ENCODE measurements at places on chromosomes 12 and 14. TPM values are rescaled to one million over a fixed set of nuclear protein-coding genes. Genes with fewer than 3 reads are reported as not detected.

DNA sequence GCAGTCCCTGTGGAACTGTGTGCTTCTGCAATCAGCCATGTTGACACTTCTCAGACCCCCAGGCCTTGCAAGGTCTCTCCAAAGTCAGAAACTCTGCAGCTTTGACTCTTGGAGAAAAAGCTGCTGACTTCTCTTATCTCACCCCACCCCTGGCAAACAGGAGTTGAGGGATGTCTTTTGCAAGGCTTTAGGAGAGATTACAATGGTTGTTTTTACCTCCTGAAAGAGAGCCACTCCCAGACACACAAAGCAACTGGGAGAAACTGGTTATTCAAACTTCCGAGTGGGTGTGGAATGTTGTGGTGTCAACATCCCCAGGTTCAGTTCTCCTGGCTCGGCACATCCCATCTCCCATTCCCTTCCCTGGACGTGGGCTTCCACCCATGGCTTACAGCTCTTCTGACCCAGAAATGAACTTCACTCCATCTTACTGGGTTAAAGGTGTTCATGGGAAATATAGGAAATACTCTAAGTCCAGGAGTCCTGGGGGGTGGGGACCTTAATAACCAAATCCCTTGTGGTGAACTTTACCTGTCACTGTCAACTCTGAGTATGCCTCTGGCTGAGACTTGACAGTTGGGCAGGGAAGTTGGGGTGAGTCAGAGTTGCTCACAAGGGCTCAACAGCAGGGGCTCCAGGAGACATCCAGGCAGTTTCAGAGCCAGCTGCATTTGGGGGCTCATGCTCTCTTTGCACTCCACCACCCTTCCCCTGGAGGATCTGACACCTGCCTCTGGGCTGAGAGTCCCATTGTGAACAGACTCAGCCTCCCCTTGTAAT lies 41.9 kb downstream of the CCDC177 start:
- H3K4me3 ChIP-seq, result no peak overlapping the region
- DNase-seq, result no peak
- H3K27ac ChIP-seq, result no peak overlapping the region
- H3K36me3 ChIP-seq, result no peaks in the 10 kb centered on the region

- no peaks in the 10 kb centered on the region for H3K36me3 ChIP-seq
- no peak overlapping the region for H3K4me3 ChIP-seq
- no peak for DNase-seq
- H3K27ac ChIP-seq, result no peak overlapping the region
Observed at GRCh38 chr12:65189028-65189718, 19.8 kb downstream of the LEMD3 start.

DNA sequence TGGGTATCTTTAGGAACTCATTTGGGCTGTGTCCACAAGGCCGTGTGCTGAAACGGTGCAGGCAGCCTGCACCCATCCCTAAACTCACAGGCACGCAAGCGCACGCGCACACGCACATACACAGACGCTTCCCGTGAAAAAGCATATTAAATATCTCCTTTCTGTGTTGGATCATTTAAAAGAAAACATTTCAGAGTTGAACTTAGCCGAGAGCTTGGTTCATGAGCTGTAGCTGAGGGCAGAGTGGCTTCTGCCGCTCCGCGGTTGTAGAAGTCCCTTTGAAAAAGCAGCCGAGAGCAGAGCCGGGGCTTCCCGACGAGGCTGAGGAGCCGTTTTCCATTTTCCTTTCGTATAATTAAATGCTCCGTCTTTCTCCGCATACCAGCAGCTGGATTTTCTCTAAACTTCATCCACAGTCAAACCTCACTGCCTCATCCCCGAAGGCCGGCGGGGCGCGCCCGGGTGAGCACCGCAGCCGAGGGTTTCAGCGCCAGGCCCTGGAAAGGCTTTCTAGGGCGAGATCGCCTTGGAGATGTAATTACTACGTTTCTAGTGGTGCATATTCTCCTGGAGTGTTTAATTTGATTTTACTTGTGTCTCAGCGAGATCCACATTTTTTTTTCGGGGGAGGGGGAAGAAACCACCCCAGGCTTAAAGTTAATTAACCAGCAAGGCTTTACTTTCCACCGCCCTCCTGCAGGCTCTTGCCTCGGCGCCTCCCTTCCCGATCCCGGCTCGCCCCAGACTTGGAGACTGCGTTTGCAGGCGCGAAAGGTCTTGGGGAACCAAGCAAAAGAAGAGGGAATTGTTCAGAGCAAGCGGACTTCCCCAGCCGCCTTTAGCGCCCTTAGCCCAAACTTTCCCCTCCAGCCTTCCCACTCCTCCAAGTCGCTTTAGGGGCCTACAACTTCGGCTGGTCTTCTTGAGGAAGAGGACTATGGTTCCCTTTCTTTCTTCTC lies 3.0 kb upstream of the HOXC13 start:
- H3K4me3 ChIP-seq, result peak overlapping the region; percentile 15
- no peak for DNase-seq
- H3K36me3 ChIP-seq, result peaks cover 5% of the 10 kb centered on the region

GRCh38 chr14:61925043-61925442 lies 162.8 kb downstream of the SNAPC1 start:
- no peak for DNase-seq
- no peaks in the 10 kb centered on the region for H3K36me3 ChIP-seq
- no peak overlapping the region for H3K4me3 ChIP-seq
- no peak overlapping the region for H3K27ac ChIP-seq
- peaks cover 66% of the 10 kb centered on the region for H3K27me3 ChIP-seq

DNA sequence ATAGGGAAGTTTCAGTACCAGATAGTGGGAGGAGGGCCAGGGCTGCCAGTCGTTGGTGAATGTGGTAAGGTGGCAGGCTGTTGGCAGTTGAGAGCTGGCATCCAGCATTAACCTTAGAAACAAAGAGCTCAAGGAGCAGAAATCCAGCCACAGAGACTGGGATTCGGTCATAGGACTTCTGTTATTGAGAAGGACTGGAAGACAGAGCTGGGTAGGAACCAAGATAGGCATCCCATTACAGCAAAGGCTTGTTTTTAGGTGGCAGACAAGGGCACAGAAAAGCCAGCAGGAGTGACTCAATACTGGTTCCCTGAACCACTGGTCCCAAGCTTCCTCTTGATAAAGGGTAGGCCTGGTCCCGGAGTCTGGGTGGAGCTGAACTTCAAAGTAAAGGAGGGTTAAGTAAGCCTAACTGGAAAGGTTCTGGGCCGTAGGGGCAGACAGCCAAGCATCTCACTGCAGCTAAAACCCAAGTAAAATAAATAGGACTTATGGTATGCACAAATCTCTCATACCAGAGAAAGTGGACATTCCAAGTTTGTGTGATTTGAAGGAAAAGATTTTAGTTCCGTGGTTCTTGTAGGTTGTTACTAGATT lies 147.9 kb downstream of the ETV6 start:
- H3K4me3 ChIP-seq, result no peak overlapping the region
- peaks cover 56% of the 10 kb centered on the region for H3K4me1 ChIP-seq
- H3K36me3 ChIP-seq, result no peaks in the 10 kb centered on the region

Gene RAPGEF3
- 0.27 TPM for total RNA-seq

Data from T-helper 17 cell (primary cell).